ENCODE measurements at places on chromosomes 12 and 14. TPM values are rescaled to one million over a fixed set of nuclear protein-coding genes. Genes with fewer than 3 reads are reported as not detected.

GRCh38 chr12:18171571-18171970 lies 81.6 kb upstream of the RERGL start:
- DNase-seq = no peak

Gene RGS6
- 0.83 TPM for total RNA-seq

- DNase-seq = no peak
Observed at GRCh38 chr14:72737560-72737943, 156.3 kb downstream of the DPF3 start.

GRCh38 chr14:80468331-80469122 lies 257.2 kb upstream of the DIO2 start:
- DNase-seq = no peak
